ENCODE measurements at places on chromosomes 6 and 20.
A peak's percentile ranks its signal among the peaks of the same experiment; 100 is the strongest.

GRCh38 chr6:150668900-150669302, 69.2 kb downstream of the PLEKHG1 start:
- no peak for DNase-seq

DNA sequence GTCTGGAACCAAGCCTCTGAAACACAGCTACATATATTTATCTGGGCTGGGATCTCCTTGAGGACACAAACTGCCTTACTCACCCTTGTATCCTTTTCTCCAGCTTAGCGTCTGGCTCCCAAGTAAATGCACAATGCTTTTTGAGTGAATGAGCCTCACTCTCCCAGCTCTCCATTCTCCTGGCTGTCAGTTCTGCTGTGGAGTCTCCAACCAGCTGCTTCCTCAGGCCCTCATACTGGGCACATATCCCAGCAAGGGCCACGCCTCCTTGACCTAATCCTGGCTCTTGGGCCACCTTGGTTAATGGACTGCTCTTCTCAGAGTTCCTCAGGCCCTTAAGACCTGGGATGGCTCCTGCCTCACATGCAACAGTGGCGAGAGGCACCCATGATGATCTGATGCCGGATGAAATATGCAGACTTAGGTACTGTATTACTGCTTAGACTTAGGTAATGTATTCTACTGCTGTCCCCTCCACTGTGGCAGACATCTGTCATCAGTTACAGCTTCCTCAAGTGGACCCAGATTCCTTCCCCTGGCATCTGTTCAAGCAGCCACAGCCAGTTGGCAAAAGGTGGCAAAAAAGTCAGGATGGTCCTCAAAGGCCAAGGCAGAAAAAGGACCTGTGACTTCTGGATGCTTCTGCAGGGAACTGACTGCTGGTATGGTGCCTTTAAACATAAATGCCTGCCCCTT, 16.5 kb downstream of the SNHG17 start:
- DNase-seq = no peak

DNA sequence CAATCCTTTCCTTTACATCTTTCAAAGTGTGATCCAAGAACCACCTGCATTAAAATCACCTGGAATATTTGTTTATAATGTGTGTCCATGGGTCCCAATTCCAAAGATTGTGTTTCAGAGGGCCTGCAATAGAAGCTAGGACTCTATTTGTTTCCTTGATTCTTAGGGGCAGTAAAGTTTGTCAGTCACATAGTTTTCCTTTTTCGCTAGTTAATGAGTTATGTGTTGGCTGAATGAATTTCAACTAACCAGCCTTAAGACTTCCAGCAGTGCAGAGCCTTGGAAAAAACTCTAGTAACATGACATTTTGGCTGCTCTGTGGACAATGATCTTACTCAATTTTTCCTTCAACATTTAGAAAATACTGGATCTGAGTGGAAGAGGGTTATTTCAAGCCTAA, 11.3 kb downstream of the FAM217A start:
- no peak for DNase-seq

GRCh38 chr6:128413291-128413690, 107.1 kb downstream of the PTPRK start:
- no peak for DNase-seq

DNA sequence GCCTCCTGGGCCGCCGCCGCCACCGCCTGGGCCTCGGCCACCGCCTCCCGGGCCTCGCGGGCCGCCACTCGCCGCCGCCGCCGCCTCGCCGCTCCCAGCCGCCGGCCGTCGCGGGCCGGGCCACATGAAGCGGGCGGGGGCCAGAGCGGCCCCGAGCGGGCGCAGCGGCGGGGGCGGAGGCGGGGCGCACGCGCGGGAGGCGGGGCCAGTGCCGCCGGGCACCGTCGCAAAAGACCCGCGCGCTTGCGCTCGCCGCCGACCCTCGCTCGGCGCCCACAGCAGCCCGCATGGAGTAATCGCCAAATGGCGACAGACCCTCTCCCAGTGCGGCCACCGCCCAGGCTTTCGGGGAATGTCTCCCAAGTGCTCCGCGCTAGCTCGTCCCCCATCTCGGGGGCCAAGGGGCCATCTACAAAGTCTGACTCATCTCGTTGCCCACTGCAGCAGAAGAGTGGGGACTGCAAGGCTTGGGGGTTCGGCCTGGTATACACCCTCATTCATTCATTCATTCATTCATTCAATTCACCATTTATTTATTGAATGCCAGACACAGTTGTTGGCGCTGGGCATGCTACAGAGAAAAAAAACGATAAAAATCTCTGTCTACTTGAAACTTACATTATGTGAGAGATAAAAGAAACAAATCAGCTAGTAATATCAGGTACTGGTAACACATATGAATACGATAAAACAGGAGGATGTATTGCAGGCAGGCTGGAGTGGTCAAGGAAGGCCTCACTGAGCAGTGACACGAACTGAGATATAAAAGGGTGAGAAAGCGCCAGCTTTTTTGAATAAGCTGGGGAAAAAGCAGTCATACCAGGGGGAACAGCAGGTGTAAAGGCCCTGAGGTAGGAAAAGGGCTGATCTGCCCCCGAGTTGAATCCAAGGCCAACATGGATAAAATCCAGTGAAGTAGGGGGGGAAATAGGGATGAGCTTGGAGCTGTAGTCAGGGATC, at the start of gene B4GALT5:
Gene B4GALT5, minus strand, starts transcription at position 126 of the 960 bp plus-strand sequence. CDS start 188 bp downstream, outside the sequence.
- DNase-seq = peak; percentile 73

DNA sequence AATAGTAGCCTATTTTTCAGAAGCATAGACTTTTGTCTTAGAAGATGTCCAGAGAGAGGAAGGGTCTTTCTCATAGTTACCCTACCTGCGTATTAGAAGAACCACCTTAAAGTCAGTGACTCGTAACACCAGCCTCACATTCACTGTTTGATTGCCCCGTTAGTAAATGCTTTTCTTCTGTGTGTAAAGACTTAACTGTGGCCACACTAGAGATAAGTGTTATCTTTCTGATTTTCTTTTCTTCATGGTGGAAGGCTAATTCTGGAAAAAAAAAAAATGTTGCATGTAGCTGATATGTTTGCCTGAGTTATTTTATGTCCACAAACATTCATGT, 83.9 kb downstream of the SAMD3 start:
- DNase-seq = no peak

- no peak for DNase-seq
Measured at GRCh38 chr6:22569281-22570184, at the start of gene HDGFL1. Gene HDGFL1 (plus strand): TSS chr6:22569566. CDS start chr6:22569576, 10 bp downstream.
